HTR-8/SVneo (cell line): ENCODE measurements at places on chromosomes 7 and 10.

DNA sequence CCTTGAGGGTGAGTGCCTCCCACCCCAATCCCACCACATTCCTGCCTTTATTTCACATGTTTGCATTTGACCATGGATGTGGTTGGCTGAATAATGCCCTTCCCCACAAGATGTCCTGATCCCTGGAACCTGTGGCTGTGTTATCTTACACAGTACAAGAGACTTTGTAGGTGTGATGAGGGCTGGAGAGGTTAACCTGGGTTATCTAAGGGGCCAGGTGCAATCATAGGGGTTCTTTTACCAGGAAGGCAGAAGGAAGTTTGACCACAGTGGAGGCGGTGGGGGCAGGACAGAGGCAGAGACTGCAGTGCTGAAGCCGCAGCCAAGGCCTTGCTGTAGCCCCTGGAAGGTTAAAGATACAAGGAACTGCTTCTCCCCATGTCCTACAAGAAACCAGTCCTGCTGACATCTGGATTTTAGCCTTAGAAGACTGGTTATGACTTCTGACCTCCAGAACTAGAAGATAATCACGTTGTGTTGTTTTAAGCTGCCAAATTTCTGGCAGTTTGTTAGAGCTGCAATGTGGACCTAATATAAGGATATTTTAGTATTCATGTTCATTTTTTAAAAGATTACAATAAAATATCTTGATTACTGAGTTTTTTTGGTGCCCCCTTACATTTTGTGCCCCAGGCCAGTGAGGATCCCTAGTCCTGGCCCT is 136.6 kb downstream of the ARHGAP22 start:
- DNase-seq, result no peak

DNA sequence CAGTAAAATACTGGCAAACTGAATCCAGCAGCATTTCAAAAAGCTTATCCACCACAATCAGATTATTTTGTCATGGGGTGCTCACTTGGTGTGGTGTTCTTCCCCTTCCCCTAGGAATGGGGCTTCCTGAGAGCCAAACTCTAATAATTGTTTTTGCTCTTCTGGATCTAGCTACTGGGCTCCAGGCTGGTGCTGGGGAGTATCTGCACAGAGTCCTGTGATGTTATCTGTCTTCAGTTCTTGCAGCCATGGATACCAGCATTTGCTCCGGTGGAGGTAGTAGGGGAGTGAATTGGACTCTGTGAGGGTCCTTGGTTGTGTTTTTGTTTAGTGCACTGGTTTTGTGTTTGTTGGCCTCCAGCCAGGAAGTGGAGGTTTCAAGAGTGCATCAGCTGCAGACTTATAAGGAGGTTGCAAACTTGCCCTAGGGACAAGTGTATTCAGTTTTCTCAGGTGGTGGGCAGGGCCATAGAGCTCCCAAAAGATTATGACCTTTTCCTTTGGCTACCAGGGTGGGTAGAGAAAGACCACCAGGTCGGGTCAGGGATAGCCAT is 308.5 kb upstream of the MAGI2 start:
- no peak for DNase-seq

GRCh38 chr7:152145853-152146466 is 120.5 kb downstream of the GALNT11 start:
- DNase-seq, result peak; percentile 36

GRCh38 chr10:116800286-116800929 is 48.9 kb upstream of the ENO4 start:
- DNase-seq, result no peak

DNA sequence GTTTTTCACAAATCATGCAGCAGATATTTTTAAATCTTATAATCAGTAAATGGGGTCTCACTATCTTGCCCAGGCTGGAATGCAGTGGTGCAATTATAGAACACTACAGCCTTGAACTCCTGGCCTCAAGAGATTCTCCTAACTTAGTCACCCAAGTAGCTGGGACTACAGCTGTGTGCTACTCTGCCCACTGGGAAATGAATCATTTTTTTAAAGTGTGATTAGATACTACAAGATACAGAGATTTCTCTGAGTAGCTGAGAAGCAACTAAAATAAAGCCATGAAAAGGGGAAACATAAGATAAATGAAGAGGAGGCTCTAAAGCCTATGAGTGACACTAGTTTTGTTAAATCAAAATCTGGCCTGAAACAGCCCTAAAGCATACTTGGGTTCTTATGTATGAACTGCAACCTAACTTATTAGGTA is 119.7 kb downstream of the JMJD1C start:
- peak; percentile 5 for DNase-seq

GRCh38 chr10:78476844-78477243 is 443.2 kb downstream of the RPS24 start:
- DNase-seq, result no peak

GRCh38 chr7:12403287-12404181 is at the start of gene VWDE:
TSS of gene VWDE (minus strand) at chr7:12403865. CDS start at chr7:12403716, 149 bp downstream.
- peak; percentile 75 for DNase-seq

DNA sequence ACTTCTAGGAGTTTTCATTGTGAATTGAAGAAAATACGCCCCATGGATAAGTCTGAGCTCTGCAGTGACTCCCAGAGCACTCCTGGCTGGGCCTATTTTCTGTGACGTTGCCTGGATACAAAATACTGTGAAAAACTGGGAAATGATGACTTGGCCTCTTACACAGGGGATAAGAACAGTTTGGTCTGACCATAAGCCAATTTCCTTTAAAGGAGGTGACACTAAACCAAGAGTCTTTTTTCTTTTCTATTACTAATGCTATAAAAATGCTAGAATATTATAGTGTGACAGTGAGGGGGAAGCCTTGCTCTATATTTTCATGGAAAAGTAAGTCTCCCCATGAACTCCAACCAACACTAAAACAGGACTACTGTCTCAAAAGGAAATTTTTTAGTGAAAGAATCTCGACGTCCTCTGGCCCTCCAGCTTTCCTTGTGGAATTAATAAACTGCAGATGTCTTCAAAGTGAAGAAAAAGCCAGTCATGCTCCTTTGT is 45.5 kb downstream of the MYOF start:
- DNase-seq, result no peak

- DNase-seq, result peak; percentile 6
Observed at GRCh38 chr7:148084138-148084537, 506.4 kb upstream of the C7orf33 start.

- DNase-seq, result no peak
Observed at GRCh38 chr10:49817845-49818244, 55.7 kb upstream of the OGDHL start.

- no peak for DNase-seq
Observed at GRCh38 chr10:125300937-125301336, 140.6 kb upstream of the CTBP2 start.

DNA sequence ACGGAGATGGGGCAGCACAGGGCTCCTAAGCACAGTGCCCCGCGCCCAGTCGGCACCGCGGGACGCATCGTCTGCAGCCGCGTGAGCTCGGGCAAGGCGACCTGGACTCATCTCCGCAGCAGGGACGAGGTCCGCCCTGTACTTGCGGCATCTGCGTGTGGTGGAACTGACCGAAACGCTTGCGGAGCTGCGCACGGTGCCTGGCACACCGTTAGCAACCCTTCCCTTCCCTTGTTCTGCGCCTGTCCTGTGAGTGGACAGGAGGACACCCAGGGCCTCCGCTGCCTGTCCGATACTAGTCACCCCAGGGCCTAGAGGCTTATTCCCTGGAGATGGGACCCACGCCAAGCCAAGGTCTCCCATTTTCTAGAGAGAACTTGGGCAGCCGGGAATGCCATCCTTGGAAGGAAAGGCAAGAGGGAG is 98.5 kb downstream of the WDR11 start:
- no peak for DNase-seq

DNA sequence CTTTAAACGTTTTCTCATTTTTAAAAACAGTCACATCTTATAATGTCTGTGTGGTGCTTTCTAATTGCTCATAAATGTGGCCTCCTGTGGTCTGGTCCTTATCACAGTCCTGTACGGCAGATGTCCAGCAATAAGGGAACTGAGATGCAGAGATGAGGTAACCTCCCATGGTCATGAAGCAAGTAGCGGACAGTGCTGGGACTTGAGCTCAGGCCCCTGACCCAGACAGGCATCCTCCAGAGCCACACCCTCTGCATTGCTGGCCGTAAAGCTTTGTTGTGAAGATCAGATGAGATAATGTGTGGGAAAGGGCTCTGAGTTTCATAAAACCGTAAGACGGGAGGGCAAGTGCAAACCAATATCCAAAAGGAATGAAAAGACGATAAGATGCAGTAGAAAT is 48.2 kb downstream of the DYNC2I1 start:
- DNase-seq, result no peak

DNA sequence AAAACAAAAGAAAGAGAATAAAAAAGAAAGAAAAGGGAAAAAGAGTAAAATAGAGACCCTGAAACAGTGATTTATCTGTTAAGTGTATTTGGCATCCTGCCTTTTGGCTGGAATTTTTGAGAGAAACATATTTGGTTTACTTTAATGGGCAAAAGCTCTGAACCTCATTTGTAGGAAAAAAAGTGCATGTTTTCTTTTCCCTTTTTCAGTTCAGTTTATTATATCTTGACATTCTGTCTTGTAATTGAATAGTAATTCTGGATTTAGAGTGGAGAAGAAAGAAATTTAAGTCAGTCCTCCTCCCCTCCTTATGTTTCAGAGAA is 69.5 kb downstream of the ARID5B start:
- no peak for DNase-seq

GRCh38 chr7:1936531-1937251 is 266.6 kb downstream of the ELFN1 start:
- no peak for DNase-seq

- DNase-seq, result no peak
Observed at GRCh38 chr7:96837593-96837992, 127.9 kb upstream of the SEM1 start.

GRCh38 chr10:102235598-102235920 is 5.8 kb downstream of the PITX3 start:
- DNase-seq, result no peak

GRCh38 chr10:48516911-48517310 is 88.0 kb downstream of the ARHGAP22 start:
- DNase-seq, result no peak

DNA sequence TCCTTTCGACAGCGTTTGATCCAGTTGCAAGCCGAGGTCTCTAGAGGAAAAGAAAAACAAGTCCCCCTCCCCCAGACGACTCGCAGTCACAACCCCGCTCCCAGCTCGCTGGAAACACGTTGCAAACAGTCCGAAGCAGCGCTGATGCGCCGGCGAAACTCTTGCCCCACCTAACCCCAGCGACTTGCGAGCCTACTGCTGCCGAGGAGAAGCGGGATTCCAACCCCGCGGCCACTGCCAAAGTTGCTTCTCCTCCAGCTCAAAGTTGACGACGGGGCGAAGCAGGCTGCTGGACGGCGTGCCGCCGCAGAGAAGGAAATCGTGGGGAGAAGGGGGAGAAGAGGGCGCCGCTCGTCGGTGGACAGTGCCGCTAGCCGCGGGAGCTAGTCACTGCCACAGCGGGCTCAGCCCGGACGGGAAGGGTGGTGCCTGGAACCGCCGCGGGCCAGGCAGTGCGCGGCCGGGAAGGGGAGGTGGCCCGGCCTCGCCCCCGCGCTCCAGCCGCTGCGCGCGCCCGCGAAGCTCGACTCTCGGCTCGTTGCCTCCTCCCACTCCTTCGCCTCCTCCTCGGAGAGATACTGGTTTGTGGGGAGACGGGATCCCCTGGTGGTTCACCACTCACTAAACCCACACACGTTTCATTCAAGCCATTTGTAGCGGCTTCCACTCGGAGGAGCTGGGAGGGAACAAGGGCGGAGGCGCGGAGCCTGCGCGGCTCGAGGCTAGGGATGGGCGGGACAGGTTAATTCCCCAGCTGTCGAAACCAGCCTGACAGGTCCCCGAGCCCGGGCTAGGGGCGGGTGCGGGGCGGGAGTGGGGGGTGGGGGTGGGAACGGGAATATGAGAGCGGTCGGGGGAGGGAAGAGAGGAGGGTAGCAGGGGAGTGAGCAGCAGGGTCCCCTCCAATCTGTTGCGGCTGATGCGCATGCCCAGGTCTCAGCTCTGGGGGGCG is at the start of gene GPR37:
GPR37 (minus strand) TSS at position 392 of the 952 bp plus-strand sequence. CDS start 816 bp downstream, outside the sequence.
- peak; percentile 66 for DNase-seq

DNA sequence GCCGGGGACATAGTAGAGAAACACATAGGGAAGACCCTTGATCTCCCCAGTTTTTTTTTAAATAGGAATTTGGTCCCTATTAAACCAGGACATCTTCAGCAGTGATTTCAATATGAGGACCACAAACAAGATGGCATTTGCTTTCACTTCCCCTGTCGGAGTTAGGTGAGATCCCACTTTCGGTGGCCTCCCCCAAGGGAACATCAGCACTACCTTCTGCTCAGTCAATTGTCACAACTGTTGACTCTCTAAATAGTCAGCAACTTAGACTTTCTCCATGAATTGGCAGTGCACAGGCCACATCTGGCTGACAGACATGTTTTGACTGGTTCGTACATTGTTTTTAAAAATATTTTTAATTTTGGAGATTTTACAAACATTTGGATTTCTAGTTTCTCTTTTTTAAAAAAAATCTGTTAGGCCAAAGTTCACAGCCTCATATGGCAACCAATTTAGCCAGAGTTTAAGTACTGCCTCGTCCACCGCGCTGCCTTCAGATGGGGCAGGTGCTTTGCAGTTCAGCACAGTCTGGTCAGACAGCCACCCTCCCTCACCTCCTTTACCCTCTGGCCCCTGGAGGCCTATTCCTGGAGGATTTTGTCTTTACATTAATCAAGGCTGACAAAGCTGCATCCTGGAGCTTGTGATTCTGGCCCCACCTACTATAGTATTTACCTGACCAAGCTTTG is 139.2 kb upstream of the PRR15 start:
- no peak for DNase-seq

GRCh38 chr7:126791306-126791705 is 461.4 kb downstream of the GRM8 start:
- no peak for DNase-seq

DNA sequence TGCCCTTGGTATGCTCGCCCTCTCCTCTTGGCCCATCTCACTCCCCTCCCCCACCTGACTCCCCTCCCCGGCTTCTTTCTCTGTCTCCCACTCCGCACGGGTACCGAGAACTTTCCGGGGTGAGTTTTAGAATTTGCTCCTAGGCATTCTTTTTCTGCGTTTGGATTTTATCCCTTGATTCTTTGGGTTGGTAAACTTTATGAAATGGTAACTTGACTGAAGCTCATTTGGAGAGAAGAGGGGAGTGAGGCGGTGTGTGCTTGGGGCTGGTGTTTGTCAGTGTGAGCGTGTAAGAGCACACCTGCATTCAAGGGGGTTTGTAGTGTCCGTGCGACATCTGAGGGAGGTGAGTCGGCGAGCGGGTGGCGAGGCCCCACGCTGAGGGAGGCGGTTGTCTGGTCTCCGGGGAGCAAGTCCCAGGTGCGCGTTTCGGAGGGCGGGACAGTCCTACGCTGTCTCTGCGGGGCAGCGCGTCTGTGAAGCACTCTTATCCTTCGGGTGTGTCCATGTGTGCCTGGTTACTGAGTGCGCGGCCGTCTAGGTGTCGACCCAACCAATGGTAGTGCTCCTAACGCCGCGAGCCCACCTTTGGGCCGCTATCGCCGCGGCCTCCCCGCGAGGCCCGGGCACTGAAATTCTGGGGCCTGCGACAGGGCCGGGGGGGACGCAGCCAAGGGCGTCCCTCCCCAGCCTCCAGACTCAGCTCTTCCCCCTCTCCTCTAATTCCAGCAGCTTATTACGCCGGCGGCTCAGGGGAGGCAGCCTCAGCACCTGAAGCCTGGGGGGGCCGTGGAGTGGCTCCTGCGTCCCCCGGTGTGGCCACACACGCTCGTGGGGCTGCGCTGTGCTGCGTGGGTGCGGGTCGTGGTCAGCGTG is 2.6 kb upstream of the ZNF503 start:
- DNase-seq, result no peak
